ENCODE measurements at places on chromosomes 2 and 18.

GRCh38 chr2:227513113-227513512 lies 41.2 kb downstream of the AGFG1 start:
- no peak for DNase-seq

- DNase-seq, result no peak
Measured at GRCh38 chr2:110149330-110150220, 34.0 kb upstream of the MALL start.

GRCh38 chr18:44903327-44903726 lies 222.6 kb downstream of the SETBP1 start:
- no peak for DNase-seq

- DNase-seq, result no peak
Measured at GRCh38 chr2:186327251-186327868, 158.7 kb upstream of the ZC3H15 start.

GRCh38 chr2:144146076-144146475 lies 373.8 kb downstream of the ZEB2 start:
- DNase-seq, result no peak

DNA sequence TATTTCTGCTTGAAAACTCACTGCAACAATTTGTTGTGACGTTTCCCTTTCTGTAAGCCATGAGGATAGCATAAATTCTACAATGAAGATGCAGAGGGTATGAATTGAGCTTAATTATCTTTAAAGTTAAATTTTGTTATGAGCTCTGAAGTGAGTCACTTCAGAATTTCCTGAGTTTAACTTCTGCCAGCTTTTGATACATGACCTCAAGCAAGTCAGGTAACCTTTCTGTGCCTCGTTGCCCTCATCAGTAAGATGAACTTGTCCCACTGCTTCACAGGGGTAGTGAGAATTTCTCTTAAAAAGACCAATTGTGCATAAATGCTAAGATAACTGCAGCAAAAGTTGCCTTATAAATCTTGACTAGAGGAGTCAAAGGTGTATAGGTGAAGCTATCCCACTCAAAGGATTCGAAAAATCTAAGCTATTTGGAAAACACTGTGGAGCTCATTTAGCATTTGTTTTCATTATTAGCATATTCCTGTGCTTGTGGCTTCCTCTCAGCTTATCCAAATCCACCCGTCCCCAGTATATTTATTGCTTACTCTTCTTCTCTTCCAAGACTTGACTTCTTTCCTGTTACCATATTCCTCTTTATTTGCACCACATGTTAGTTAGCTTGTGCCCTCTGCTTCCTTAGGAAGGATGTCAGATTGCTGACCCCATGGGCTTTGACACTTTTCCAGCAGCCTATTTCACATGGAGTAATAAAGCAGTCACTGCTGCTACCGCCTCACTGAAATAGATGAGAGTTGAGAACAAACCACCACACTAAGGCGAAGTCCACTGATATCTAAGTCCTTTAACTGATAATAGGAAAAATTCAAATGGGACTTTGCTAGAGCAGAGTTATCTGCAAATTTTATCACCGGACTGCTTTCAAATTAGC lies 428.6 kb downstream of the ERBB4 start:
- DNase-seq, result no peak

DNA sequence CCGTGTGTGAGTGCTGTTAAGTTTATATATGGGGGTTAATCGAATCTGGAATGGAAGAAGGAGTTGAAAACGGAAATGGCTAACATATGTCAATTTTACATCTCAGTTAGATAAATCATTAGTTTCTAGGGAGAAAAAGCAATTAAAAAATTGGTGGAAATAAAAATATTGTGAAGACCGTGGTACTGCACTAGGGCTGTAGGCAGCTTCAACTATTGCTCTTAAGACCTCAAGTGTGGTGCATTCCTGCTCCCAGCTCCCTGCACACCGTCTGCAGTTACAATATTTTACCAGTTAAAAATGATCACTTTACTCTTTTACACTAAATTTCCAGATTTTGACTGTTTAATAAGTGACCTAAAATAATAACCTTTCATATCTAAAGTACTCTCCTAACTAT lies 977.3 kb upstream of the POU3F3 start:
- no peak for DNase-seq

DNA sequence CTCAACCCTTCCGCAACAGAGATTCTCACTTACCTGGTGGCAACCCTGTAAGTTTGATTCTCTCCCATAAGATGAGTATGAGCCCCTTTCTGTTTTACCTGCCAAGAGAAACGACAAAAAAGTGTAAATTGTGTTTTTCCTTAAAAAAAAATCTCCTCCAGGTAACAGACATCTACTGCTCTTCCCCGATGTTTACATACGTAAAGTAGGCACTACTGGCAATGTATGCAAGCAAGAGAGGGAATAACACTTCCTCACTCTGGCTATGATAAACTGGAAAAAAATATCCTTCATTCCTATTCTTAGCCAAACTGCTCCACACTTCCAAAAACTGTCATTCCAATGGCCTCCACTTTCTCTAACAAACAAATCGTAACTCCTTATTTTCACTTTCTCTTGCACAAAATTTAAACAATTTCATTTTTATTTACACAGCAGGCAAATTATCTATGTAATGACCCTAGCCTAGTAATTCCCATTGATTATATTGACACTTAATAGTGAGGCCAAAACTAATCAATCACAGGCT lies 184.5 kb downstream of the TCF4 start:
- DNase-seq, result no peak

GRCh38 chr18:3111523-3112240 lies 98.7 kb upstream of the LPIN2 start:
- DNase-seq, result no peak

DNA sequence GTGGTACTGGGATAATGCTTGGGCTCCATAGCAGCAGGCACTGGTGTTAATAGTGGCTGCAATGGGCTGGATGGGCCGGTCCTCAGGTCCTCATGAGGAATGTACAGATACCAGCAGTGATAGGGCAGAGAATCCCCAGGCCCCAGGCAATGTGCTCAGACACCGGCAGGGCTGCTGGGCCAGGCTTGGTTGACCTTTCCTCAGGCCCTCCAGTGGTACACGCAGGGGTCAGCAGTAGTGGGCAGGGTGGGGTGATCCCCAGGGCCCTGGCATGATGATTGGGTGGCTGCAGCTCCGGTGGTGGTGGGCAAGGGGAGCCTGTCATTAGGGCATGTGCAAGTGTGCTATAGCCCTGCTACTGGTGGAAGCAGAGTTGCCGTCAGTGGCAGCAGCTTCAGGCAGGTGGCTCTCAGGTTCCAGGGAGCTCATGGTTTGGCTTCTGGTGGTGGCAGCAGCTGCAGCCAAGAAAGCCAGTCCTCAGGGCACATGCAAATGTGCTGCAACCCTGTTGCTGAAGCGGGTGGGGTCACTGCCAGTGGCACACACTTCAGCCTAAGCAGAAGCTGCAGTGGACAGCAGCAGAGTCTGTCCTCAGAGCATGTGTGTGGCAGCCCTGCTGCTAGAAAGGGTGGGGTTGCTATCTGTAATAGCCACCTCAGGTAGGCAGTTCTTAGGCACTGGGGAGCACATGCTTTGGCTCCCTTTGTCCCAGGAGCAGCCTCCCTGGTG lies 56.8 kb downstream of the CCNT2 start:
- no peak for DNase-seq

DNA sequence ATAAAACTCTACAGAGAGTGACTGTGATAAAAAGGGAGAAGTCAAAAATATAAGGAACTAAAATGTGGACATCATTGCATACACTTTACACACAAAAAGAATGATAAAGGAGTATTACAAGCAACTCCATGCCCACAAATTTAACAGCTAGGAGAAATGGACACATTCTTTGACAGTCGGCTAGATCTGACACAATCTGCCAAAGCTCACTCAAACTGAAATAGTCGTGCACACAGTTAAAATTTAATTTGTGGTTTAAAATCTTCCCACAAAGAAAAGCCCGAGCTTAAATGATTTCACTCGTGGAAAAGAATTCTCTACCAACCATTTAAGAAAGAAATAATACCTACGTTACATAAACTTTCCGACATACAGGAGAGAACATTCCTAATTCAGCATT lies 132.4 kb downstream of the ZAP70 start:
- no peak for DNase-seq

GRCh38 chr18:13412901-13413300 lies 194.3 kb downstream of the LDLRAD4 start:
- no peak for DNase-seq

DNA sequence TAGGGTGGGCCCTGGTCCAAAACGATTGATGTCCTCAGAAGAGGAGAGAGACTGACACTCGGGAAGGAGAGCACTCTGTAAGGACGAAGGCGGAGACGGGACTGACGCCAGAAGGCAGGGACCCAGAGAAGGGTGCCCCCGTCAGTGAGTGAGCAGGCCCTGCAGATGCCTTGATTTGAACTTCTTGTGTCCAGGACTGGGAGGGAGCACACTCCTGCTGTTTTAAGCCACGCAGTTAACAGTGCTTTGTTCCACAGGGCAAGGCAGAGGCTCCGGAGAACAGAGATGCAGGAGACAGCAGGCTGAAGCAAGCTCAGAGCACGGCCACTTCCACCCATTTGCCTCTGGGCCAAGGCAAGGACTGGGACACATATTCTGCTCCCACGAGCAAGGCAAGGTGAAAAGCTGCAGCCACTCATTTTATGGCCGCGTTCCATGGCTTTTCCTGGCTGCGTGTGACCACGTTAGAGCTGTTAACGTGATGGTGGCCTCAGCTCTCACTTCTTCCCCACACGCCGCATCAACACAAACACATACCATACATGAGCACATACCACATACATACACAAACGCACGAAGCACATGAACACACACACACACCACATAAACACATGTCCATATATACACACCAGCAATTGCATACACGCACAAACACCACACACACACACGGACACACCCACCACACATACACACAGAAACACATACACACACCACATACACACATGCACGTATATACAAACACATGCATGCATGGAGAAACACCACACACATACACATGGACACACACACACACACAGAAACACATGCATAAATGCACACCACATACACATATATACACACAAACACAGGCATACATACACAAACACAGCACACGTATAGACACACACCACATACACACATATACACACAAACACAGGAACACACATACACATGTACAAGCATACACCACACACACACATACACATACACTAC lies 521.0 kb upstream of the MYT1L start:
- no peak for DNase-seq

DNA sequence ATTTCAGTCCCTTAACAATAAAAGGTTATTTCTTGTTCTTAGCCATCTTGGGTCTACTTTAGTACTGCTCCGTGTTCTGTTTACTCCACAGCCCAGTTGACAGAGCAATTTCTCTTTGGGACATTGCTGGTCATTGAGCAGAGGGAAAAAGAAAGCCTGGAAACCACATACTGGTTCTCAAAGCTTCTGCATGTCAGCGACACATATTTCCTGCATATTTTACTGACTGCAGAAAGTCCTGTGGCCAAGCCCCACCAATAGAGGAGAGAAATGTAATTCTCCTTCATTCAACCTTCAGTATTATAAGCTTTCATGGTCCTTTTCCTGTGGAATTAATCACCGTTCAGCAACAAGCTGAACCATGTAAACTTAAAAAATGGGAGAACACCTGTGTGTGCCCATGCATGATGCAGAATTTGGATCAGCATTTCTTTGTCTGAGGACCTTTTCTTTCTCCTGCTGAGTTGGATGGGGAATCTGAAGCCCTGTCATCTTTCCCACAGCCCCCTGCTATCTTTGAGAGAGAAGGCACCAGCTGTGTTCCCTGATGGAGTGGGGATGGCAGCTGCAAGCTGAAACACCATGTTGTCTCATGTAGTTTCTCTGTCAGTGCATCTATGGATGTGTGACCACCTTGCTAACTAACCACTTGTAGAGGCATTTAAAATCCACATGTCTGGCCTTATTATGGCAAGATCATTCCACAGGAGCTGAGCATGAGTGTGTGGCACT lies 431.6 kb downstream of the MEIS1 start:
- DNase-seq, result no peak
